Stimulated activated naive B cell treated with anti-CD40 and anti-IgM and Interleukin-4, amounts not matched to agents 10 μg/mL and 1 μg/mL and 100 μg/mL, for 72 hours (primary cell): ENCODE measurements at places on chromosomes 7 and 10.

- DNase-seq: no peak
Observed at GRCh38 chr10:114189700-114190099, 10.5 kb downstream of the TDRD1 start.

- no peak for DNase-seq
Observed at GRCh38 chr10:75544386-75544785, 113.0 kb downstream of the LRMDA start.

DNA sequence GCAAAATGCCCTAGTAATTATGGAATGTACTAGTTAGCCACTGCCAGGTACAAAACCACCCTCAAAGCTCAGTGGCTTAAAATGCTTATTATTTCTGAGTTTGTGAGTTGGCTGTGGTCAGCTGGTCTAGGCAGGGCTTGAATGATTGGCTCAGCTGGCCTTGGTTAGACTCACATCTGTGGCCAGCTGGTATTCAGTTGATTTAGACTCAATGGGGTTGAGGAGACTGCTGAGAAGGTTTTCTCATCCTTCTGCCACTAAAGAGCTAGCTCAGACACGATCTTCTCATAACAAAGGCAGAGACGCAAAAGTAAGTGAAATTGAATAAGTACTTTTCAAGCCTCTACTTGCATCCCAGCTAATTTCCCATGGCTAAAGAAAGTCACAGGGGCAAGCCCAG is 57.1 kb upstream of the CYP2C18 start:
- no peak for DNase-seq

- DNase-seq: no peak
Observed at GRCh38 chr10:11831520-11831951, 8.4 kb downstream of the PROSER2 start.

- no peak for DNase-seq
Observed at GRCh38 chr10:70441161-70441894, at the start of gene NODAL. Gene NODAL, minus strand, starts transcription at chr10:70441681. Its CDS starts 14 bp downstream, at chr10:70441667.

GRCh38 chr10:100828738-100829096 is 83.3 kb downstream of the PAX2 start:
- no peak for DNase-seq

- DNase-seq: no peak
Observed at GRCh38 chr7:3778345-3778744, 477.3 kb downstream of the SDK1 start.

- no peak for DNase-seq
Observed at GRCh38 chr7:100642534-100642907, 1.2 kb upstream of the TFR2 start.

DNA sequence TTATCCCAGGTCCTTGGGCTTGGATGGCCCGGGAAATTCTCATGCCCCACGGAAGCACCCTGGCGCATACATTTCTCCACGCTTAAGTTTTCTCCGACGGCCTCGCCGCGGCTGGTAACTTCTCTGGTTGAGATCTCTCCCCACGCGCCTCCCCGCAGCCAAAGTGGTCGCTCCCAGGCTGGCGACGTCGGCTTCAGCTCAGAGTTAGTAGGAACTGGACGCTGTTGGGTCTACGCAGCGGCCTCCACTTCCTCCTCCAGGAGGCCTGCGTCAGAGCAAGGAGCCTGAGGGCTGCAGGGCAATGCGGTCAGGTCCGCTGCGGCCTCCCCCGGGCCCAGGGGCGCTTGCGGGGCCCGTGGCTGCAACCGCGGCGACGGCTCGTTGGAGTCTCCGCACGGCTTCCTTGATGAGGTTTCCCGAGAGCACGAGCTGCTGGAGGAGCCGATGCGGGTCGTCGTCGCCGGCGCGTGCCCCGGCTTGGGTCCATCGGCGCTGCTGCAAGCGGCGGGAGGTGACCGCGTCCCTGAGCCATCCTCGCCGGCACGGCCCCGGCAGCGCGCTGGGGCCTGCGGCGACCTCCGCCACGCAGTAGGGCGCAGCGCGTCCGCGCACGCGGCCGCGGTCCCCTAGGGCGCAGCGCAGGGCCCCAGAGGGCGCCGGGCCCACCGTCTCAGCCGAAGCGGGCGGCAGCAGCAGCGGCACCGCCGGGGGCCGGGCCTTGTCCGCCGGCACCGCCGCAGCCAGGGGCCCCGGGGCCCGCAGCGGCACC is 744 bp downstream of the FRAT2 start:
- DNase-seq: peak; percentile 47

- no peak for DNase-seq
Observed at GRCh38 chr10:75468612-75469005, 37.2 kb downstream of the LRMDA start.

GRCh38 chr10:50529660-50530059 is 94.1 kb downstream of the SGMS1 start:
- no peak for DNase-seq

- DNase-seq: no peak
Observed at GRCh38 chr7:105916603-105917002, 40.2 kb upstream of the ATXN7L1 start.

GRCh38 chr7:41892356-41893100 is 189.6 kb upstream of the INHBA start:
- DNase-seq: no peak

GRCh38 chr7:115009736-115010440 is 88.0 kb downstream of the MDFIC start:
- DNase-seq: no peak

DNA sequence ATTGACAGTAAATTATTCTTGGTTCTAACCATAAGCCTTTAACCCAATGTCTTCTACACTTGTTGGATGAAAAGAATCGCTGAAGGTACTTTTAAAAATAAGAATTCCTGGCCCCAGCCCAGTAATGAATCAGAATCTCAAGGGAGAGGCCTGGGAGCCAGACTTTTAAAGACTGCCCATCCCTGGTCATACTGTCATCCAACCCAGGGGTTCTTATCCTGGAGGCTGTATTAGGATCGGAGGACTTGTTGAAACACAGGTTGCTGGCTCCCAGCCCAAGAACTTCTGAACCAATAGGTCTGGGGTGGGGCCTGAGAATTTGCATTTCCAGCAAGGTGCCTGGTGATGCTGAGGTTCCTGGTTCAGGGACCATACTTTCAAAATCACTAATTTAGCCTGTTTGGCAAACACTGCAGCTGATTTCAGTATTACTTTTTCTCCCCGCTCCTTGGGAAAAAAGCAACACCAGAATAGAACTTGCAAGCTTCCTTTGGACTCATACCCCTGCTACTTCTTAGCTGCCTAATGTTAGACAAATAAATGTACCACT is 79.5 kb upstream of the FAM133B start:
- DNase-seq: no peak

DNA sequence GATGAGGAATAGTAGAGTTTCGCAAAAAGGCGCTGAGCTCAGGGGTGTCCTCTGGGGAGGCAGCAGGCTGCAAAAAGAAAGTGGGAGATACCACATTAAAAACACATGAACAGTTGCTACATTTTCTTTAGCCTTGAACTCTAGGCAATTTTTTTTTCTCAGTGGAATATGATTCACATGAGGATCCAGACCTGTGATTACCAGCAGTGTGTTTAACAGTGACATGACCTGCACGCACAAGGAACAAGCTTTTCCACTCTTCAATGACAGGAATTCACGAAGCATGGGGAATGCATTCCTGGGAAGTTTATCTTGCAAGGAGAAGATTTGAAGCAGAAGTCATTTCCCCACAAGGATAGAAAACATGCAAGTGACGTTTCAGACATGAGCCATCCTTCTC is 161.6 kb downstream of the ITGA8 start:
- no peak for DNase-seq

- DNase-seq: no peak
Observed at GRCh38 chr10:62027841-62028501, 126.5 kb downstream of the ARID5B start.

GRCh38 chr10:124763267-124763666 is 19.1 kb upstream of the FAM53B start:
- no peak for DNase-seq

DNA sequence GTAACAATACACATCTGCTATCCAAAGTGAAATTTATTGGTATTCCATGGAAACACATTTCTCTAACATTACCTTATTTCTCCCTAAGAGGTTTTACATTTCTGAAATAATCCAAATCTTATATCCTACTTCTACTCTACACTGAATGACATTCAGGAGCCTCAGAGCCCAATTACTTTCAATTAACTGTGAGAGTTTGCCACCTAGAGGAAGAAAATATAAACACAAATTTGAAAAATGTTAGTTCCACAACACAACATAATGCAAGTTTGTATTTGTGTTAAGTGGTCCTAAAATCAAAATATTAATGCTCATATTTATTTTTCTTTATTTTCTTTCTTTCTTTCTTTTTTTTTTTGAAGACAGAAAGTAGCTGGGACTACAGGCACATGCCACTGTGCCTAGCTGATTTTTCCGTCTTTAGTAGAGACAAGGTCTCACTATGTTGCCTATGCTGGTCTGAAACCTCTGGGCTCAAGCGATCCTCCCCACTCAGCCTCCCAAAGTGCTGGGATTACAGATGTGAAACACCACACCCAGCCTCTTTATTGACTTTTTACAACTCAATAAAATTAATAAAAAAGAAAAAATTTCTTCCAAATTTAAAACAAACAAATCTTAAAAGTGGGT is 46.0 kb downstream of the ATAD1 start:
- no peak for DNase-seq

GRCh38 chr7:74627661-74628411 is 29.7 kb upstream of the GTF2I start:
- no peak for DNase-seq

DNA sequence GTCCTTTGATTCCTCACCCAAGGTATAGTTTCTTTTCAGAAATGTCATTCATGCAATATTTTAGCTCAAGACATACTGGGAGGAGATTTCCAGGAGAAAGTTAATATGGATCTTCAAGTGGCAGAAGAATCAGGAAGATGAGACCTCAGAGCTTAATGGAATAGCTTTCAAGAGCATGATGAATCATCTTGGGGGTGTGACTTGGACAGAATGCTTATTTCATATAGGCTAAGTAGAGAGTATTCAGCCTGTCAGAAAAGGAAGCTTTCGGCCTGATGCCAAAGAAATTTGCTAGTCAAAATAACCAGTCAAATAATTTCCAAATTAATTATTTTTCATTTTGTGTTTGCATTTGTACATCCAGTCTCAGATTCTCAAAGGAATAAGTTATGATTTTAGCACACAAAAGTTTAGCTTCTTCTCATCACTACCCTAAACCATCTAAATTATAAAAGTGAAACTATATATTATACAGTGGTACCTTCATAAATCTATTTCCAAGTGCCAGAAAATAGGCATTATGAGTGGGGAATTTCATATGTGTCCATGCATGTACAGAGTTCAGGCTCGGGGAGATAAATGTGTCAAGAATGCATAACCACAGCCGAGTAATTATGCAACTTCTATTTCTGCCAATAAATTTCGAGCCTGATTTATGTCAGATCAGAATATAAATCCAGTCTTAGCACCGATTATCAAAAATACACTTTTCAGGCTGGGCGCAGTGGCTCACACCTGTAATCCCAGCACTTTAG is 27.3 kb upstream of the CALD1 start:
- no peak for DNase-seq

DNA sequence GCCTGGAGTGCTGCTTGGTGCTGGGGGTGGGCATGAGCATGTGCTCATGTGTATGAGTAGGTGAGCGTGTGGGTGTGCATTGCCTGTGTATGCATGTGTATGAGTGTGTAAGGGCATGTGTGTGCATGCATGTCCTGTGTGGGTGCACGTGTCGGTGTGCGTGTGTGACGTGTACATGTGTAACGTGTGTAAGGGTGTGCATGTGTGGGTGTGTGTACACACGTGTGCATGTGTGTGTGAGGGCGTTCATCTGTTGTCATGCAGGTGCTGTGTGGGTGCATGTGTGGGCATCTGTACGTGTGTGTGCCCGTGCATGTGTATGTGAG is 30.3 kb downstream of the FAM20C start:
- DNase-seq: no peak

DNA sequence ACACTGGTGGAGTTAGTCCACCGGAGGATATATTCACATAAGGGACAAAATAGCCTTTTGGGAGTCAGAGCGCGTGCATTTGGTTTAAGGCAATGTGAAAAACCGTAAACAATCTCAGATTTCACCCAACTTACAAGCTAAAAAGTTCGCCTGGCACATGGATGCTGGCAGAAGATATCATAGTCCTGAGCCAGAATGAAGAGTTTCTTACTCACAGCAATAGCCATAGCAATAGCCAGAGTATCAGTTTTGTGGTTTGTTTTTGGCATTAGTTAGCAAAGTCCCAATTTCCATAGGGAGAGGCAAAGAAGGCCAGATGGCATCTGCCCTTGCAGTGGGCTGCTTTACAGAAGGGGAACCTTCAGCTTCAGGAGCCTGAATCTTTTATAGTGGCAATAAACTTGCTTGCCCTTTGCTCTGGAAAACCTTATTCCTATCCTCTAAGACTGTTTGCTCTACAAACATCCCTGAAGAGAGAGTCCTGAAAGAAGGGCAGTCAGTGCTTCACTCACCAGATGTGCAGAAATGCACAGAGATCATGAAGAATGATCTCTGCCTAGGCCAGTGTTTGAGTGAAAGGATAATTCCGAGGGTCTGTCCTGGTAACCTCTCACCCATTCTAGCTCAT is 28.7 kb upstream of the RSBN1L start:
- DNase-seq: no peak

- no peak for DNase-seq
Observed at GRCh38 chr7:53048638-53049037, 13.2 kb downstream of the POM121L12 start.

- DNase-seq: no peak
Observed at GRCh38 chr7:4406288-4407058, 275.6 kb upstream of the FOXK1 start.

DNA sequence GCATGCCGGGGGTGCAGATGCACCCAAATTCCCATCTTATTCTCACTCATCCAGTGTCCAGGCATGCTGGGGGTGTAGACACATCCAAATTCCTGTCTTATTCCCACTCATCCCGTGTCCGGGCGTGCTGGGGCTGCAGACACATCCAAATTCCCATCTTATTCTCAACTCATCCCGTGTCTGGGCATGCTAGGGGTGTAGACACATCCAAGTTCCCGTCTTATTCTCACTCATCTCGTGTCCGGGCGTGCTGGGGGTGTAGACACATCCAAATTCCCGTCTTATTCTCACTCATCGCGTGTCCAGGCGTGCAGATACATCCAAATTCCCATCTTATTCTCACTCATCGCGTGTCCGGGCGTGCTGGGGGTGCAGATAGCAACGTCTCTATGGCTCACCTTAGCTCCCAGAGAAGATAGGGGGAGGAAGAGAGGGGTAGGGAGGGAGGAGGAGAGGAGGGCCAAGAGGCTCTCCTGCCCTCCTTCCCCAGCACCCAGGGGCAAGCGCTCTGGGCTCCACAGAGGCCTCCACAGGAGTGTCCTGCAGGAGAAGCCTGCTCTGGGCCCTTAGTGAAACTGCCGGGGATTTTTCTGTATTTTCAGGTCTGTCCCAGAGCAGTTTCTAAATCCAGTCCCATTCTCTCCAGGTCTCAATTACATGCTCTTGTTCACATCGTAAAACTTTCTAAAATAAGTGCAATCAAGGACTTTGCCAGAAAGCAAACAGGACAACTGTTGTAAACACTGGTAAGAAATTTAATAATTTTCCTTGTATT is 210.8 kb downstream of the DIP2C start:
- no peak for DNase-seq
